MV-4-11 (cell line): ENCODE measurements at places on chromosomes 2 and 18.

DNA sequence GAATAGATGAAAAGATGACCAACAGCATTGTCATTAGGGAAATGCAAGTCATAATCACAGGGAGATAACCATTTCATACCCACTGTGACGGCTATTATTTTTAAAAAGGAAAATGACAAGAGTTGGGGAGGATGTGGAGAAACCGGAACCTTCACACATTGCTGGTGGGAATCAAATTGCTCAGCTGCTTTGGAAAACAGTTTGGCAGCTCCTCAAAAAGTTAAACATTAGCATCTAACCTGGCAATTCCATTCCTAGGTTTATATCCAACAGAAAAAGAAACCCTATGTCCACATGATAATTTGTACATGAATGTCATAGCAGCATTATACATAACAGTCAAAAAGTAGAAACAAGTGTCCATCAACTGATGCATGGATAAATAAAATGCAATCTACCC is 58.2 kb downstream of the KCNG3 start:
- DNase-seq, result no peak

DNA sequence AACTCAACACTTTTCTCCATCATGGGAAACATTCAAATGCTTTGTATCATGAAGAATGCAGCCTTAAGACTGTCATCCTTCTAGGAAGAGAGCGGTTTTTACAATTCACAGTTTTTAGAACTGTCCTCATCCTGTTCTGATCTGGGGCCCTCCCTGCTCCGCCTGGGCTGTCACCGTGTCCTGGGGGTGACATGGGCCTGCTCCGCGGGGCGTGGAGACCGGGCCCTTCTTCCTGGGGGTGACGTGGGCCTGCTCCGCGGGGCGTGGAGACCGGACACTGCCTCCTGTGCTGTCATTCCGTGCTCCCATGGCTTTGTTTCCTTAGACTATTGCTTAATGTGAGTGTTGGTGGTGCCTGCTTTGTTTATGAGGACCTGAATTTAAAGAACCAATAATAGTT is 122.8 kb downstream of the TMEM18 start:
- DNase-seq, result no peak

GRCh38 chr2:201127570-201127969 is 11.6 kb downstream of the CFLAR start:
- no peak for DNase-seq

- no peak for DNase-seq
Measured at GRCh38 chr2:176130957-176131847, 1.7 kb downstream of the HOXD8 start.

GRCh38 chr2:12313445-12314126 is 403.1 kb upstream of the TRIB2 start:
- DNase-seq, result no peak

- DNase-seq, result no peak
Measured at GRCh38 chr2:128477026-128477820, 158.6 kb upstream of the HS6ST1 start.

- no peak for DNase-seq
Measured at GRCh38 chr2:129112181-129112580, 793.5 kb upstream of the HS6ST1 start.

DNA sequence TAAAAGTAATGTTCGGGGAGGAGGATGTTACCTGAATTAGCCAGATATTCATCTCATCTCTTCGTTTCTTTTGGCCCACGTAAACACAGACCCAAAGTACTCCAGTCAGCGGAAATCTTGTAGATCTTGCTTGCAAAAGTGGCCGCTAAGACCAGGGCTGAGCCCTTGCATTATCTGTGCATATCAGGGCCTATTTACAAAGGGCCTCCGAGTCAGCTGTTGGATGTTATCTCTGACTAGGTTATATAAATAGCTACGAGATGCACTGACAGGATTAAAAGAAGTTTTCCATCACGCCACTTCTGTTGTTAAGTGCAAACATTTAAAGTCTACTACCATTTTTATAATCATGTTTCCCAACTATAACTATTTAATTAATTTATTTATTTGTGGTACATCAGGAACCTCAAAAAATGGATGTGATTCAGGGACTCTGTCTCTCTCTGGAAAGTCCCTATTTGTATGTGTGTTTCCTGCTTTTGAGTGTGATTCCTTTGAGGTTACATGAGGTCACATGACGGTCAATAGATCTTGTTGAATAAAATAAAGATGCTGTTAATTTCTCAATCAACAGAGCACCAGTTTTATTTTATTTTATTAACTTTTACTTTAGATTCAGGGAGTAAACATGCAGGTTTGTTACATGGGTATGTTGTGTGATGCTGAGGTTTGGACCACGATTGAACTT is 46.8 kb upstream of the MBOAT2 start:
- no peak for DNase-seq

DNA sequence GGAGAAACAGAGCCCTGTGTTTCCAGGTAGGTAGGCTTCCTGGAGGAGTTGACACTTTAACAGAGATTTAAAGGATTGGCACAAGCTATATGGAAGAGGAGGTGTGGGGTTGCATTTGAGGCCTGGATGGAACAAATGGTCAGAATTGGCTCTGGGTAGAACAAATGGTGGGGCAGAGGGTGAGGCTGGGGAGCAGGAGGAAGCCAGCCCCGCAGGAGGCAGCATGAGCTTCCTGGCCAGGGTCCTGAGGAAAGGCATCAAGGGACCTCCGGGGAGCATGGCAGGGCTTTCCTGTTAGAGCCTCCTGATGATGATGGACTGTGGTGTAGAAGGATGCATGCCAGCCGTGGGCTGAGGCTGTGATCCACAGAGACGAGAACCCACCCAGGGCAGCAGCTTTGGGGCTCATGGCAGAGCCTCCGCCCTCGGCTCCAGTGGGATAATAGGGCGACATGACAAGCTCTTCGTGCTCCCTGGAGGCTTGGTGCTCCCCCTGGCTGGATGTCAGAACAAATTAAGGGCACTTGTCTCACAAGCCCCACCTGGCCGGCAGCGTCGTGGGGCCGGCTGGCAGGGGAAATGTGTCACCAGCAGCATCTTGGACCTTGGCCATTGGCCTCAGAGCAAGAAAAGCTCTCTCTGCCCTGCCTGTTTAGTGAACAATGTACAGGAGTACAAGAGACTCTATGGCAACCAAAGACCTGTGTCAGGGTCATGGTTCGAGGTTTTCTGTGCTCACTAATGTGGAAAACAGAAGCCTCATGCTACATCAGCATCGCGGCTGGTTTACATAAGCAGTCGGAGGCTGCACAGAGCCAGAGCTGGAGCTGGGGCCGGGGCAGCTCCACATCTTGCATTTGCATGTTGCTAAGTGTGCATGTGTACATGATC is 153.5 kb downstream of the MYCN start:
- no peak for DNase-seq

GRCh38 chr2:2254206-2254605 is 76.9 kb downstream of the MYT1L start:
- no peak for DNase-seq

DNA sequence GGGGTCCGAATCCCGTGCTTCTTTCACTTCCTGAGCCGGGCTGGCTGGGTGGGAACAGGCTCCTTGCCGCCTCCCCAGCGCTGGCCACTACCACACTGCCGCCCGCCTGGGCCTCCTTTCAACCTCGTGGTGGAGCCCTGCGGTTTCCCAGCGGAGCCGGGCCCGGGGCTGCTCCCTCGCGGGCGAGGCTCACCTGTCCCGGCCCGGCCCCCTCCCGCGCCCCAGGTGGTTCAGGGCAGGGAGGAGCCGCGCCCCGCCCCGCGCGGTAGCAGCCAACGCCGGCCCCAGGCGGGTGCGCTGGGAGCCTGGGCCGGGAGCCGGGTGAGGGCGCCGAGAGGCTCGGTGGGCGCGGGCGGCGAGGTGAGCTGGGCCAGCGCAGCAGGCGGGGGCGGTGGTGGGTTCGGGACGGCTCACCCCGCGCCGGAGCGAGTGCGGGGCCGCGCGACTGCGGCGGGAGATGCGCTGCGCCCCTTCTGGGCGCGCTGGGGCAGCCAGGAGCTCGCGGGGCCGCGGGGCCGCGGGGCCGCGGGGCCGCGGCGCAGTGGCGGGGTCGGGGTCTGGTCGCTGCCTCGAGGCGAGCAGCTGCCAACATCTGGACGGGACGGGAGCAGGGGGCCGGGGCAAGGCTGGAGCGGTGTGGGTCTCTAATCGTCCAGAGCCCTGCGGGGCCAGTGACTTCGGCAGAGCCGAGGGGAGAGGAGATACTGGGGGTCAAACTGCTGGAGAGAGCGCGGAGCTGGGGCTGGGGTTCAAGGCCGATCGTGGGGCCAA is at the start of gene LYPD6B:
TSS of gene LYPD6B (plus strand) at position 258 of the 771 bp plus-strand sequence. CDS start 92,250 bp downstream, outside the sequence.
- DNase-seq, result no peak

DNA sequence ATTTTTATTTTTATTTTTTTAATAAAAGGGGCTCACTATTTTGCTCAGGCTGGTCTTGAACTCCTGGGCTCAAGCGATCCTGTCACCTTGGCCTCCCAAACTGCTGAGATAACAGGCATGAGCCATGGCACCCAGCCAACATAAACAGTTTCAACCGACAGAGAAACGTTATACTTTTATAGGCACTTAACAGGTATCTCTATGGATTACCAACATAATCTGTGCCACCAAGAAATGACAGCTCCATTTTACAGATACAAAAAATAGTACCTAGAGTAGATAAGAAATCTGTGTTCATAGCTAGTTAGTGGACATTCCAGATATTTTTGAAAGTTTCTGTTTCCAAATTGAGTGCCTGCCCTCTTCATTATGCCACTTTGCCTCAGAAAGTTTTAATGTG is 1316.7 kb downstream of the LRP1B start:
- no peak for DNase-seq

GRCh38 chr18:43668866-43669265 is 391.6 kb upstream of the SYT4 start:
- DNase-seq, result no peak

GRCh38 chr2:220015576-220015975 is 388.1 kb downstream of the SLC4A3 start:
- no peak for DNase-seq

GRCh38 chr2:69316550-69316949 is 70.5 kb downstream of the GFPT1 start:
- no peak for DNase-seq

GRCh38 chr18:10367836-10368235 is 86.6 kb upstream of the APCDD1 start:
- DNase-seq, result no peak

- no peak for DNase-seq
Measured at GRCh38 chr2:22487541-22487940, 897.4 kb upstream of the KLHL29 start.

DNA sequence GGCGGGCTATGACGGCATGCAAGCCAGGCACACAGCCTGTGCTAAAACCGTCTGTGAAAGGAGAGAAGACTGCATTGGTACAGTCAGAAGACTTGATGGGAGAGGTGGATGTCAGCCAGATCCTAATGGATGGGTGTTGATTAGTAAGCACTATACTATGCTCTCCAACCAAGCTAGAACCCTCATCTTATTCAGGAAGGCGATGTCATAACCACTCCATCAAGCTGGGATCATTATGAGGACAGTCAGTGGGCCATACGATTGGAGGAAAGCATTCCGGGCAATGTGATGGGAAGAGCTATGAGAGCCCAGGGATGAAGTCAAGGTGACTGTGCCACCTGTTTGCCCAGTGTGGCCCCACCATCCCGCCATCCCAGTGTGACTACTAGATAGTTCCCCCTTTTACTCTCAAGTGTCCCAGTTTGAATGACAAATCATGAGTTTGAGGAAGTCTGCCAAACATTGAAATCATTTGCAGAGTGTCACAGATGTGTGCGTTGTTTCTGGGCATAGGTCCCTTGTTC is 66.4 kb downstream of the MRPS9 start:
- peak; percentile 66 for DNase-seq

GRCh38 chr2:84801811-84802210 is 79.1 kb downstream of the TRABD2A start:
- no peak for DNase-seq
